ENCODE measurements at places on chromosomes 2 and 18.

- DNase-seq = no peak
Measured at GRCh38 chr2:46490521-46491141, 11.3 kb downstream of the TMEM247 start.

DNA sequence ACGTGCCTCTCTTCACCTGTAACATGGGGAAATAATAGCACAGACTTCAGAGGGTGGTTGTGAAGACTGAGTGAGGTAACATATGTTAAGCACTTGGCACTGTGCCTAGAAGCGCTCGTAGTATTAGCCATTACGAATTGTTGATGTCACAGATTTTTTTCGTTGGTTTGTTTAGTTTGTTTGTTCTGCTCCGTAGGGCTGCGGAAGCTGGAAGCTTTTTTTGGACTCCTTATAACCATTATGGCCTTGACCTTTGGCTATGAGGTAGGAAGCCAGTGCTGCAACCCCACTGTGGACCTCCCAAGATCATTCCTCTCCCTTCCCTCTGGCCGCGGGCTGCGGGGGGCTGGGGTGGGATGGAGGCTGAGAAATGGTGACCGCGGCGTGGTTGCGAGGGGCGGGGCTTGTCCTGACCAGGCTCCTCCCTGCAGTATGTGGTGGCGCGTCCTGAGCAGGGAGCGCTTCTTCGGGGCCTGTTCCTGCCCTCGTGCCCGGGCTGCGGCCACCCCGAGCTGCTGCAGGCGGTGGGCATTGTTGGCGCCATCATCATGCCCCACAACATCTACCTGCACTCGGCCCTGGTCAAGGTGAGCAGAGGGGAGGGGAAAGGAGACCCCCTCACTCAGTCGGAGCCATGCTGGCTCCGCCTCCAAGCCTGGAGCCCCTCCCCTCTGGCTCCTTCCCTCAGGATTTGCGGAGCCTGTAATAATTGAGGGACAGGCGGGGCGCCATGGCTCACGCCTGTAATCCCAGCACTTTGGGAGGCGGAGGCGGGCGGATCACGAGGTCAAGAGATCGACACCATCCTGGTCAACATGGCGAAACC is 5.5 kb downstream of the SLC11A1 start:
- DNase-seq = no peak

DNA sequence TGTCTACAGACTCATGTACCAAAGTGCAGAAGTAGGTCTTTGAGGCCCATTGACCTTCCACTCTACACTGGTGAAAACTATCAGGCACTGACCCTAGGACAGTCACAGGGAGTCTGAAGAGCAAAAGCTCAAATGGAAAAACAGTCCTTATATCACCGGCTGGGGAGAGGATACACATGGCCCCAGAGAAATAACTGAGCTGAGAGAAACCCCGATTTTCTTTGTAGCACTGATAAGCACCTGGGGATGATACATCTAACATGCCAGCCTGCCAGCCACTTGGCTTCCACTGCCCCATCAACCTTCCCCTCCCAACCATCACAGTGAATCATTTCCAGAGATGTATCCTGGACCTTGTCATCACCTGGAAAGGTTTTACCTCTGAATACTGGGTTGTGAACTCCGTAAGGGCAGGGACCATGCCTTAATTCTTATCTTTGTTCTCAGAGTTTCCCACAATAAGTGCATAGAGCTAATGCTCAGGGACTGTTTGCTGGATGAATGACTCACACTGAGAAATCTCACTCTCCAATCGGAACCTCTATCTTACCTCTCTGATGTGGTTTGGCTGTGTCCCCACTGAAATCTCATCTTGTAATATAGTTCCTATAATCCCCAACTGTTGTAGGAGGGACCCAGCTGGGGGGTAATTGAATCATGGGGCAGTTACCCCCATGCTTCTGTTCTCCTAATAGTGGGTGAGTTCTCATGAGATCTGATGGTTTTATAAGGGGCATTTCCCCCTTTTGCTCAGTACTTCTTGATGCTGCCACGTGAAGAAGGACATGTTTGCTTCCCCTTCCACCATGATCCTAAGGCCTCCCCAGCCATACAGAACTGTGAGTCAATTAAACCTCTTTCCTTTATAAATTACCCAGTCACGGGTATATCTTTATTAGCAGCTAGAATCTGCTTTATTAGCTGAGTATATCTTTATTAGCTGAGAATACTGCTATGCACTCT is 37.1 kb downstream of the EVA1A start:
- no peak for DNase-seq

DNA sequence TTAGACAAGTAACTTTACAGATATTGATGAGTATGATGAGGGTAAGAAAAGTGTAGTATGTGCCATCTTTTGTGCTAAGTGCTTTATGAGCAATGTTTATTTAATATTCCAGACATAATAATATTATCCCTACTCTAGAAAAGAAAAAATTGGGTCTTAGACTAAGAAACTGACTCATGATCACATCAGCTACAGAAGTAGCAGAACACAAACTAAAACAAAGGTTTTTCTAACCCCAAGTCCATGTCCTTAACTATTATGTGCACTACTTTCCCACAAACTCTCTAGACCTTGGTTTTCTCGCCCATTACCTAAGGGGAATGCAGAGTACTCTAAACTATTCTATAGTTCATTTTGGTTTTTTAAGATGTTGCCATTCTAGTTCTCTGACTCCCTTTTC is 64.5 kb downstream of the BAZ2B start:
- no peak for DNase-seq

DNA sequence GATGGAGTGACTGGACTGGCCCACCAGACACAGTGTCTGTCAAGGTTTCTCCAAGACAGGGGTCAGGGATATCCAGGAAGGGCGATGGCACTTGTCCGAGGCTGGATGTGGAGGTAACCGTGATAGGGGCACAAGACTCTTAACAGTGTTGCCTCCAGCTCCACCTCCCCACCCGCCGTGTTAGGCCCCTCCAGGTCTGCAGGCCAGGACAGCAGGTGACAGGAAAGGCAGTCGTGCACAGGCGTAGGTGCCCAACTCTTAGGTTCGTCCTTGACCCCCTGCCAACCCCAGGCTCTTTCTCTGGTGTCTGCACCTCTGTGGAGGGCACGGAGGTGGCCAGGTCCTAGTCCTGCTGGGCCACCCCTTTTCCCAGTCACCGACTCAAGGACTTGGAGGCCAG is 10.1 kb downstream of the ITM2C start:
- DNase-seq = no peak

DNA sequence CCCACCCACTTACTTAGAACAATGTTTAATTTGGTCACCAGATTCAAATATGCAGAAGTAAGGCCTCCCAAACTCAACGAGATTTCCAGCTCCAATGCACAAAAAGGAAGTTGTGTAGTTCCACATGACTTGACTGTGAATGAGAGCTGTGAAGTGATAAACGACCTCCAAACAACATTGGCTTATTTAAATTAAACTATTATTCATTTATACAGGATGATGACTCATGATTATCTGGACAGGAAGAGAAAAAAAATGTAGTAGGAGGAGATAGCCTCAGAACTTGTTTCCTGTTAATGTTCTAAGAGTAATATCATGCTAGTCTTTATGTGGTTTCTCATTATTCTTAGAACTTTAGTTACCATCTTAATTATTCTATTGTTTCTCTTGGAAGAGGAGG is 237.3 kb downstream of the C1D start:
- DNase-seq = no peak

DNA sequence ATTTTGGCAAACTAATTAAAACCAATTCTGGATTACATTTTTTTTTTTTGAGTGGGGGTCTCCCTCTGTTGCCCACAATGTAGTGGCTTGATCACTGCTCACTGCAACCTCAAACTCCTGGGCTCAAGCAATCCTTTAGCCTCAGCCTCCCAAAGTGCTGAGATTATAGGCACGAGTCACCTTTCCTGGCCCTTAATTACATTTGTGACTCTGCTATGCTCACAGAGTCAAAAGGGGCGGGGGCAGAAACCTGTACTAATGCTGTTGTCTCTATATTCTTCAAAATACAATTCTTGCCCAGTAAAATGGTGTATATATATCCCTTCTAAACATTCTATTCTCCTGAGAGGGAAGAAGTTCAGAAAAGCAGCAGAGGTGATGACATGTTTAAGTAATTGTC is 23.2 kb downstream of the PRKD3 start:
- DNase-seq = no peak

DNA sequence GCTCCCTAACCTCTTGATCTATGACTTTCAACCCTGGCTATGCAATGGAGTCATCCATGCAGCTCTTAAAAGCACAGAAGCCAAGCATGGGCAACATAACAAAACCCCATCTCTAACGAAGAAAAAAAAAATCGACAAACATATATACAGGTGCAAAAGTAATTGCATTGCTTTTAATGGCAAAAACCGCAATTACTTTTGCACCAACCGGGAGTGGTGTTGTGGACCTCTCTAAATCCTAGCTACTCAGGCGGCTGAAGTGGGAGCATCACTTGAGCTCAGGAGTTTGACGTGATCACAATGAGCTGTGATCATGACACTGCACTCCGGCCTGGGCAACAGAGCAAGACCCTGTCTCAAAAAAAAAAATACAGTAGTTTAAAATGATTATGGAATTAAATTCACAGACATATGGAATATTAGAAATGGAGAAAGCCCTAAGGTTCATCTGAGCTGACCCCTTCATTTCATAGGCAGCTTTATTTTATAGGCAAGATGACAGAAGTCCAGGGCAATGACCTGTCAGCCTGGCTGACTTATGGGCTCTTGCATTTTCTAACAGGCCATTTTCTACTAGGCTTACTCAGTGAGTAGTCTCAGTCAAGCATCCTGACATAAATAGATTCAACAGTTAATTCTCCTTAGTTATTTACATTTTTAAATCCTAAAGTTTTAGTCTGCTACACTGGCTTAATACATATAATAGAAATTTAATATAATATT is 183.8 kb downstream of the ANKRD44 start:
- no peak for DNase-seq

- no peak for DNase-seq
Measured at GRCh38 chr2:158907926-158908456, 60.4 kb upstream of the TANC1 start.

GRCh38 chr2:101873543-101873942 is 118.2 kb upstream of the IL1R2 start:
- no peak for DNase-seq

- no peak for DNase-seq
Measured at GRCh38 chr2:128300151-128301020, 18.3 kb downstream of the HS6ST1 start.

- DNase-seq = no peak
Measured at GRCh38 chr2:124753842-124754241, 728.8 kb downstream of the CNTNAP5 start.

- no peak for DNase-seq
Measured at GRCh38 chr2:42013409-42013808, 34.4 kb upstream of the PKDCC start.

DNA sequence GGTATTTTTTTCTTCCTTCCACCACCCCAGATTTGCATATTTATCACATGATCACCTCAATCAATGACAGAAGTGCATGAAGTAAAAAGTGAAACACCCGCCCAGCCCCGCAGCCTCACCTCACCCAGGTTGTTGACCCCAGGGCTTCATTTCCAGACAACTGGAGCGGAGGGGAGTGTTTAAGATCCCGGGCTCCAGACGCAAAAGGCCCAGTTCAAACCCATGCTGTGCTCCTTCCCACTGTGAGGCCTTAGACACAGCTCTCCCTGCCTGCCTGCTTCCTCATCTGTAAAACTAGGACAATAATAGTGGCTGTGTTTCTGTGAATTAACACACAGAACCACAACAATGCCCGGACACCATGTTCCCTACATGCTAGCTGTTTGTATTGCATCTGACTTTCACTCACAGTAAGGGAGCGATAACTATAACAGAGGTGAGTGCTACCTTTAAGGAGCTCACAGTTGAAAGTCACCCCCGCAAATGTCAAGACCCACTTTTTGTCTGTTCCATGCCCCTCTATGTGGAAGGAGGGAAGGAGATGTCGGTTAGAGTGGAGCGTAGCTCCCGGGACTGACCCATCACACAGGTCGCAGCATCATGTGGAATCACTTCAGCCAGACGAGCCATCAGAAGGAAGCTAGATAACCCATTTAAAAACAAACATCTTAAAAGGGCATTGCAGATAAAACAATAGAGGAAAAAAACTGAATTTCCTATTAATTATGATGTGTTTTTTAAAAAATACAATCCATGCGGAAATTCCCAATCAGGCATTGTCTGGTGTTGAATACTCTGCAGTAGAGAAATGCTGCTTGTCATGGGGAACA is 77.5 kb upstream of the DAPL1 start:
- DNase-seq = no peak

- no peak for DNase-seq
Measured at GRCh38 chr2:101502095-101502494, 27.2 kb upstream of the RFX8 start.

GRCh38 chr18:4241090-4241617 is 214.0 kb downstream of the DLGAP1 start:
- no peak for DNase-seq

- DNase-seq = no peak
Measured at GRCh38 chr2:224546926-224547325, 38.2 kb downstream of the CUL3 start.

DNA sequence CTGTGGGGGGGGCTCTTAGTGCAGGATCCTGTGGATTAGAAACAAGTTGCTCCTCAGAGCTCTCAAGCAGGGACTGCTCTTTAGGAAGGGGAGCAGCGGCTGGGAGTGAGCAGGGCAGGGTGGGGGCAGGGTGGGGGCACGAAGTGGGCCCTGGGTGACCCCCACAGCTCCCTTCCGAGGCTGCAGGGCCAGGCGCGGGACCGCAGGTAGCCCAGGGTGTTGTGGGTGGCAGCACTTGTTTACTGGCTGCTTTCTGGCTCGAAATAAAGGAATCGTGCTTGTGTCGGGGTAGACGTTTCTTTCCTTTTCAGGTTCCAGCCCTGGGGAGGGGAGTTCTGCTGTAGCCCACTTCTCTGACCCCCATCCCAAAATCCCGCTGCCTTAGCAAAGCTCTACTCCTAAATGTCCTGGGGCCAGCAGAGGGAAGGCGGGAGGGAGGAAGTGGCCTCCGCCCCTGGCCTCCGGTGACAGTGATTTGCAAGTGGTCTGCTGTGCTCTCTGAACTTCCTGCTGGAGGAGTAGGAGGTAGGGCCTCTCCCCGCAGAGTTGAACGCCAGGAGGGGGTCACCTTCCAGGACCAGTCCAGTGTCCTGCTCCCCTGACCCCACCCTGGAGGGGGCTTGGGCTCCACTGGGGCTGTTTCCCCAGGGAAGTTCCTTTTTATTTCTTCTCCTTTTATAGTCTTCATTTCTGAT is 8.3 kb downstream of the NEU4 start:
- no peak for DNase-seq

- no peak for DNase-seq
Measured at GRCh38 chr18:42296723-42297122, 341.7 kb downstream of the PIK3C3 start.

GRCh38 chr2:213288913-213289700 is 4.8 kb downstream of the SPAG16 start:
- no peak for DNase-seq

- no peak for DNase-seq
Measured at GRCh38 chr2:200877443-200877842, 11.4 kb downstream of the PPIL3 start.

GRCh38 chr2:217451666-217452065 is 551.1 kb downstream of the TNS1 start:
- DNase-seq = no peak

GRCh38 chr2:215332872-215333595 is 21.2 kb downstream of the ATIC start:
- no peak for DNase-seq

GRCh38 chr18:68759308-68759707 is 38.6 kb upstream of the CCDC102B start:
- DNase-seq = no peak

Data from T-helper 9 cell (primary cell).